ENCODE measurements at places on chromosomes 7 and 10.

DNA sequence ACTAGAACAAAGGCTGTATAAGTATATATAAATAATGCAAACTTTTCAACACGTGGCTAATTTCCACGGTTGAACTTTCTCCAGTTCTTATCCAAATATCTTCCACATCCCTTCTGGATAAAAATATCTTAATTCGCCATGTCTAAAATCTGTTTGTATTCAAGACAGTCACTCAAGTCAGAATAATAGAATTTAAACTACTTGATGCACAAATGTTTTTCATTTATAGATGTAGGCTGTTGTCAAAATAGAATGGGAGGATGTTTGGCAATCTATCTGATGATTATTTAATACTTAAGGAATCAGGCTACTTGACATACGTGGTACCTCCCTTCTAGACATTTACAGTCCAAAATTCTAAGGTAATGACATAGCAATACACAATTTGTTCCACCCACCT, 204.3 kb downstream of the TWIST1 start:
- DNase-seq: no peak

DNA sequence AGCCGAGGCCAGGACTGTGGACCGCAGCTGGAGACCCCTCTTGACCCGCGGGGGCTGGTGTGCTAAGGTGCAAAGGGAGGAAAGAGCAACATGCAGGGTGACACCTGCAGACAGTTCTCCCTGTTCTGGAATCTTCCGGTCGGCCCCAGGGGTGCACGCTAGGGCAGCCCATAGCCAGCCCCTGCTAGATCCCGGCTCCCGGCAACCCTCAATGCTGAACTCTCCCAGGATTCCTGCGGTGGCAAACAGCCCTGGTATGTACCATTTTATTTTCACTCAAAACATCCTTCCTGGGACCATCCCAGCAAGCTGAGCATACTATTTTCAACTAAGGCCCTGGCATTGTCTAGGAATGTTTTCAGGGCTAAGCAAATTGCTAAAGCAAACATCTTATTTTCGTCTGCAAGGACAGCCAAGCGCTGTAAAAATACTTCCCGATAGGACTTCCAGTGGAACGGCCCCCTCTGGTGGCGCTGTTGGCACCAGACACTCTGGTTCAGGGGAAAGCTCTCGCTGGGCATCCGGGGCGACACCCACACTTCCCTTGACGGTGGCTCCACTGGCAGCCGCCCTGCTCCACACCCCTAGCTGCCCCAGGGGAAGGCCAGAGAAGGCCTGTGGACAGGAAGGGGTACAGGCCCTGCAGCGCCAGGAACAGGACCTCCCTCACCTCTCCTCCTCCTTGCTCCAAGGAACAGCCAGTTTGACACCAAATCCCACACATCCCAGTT, 99.4 kb downstream of the CTBP2 start:
- DNase-seq: no peak

DNA sequence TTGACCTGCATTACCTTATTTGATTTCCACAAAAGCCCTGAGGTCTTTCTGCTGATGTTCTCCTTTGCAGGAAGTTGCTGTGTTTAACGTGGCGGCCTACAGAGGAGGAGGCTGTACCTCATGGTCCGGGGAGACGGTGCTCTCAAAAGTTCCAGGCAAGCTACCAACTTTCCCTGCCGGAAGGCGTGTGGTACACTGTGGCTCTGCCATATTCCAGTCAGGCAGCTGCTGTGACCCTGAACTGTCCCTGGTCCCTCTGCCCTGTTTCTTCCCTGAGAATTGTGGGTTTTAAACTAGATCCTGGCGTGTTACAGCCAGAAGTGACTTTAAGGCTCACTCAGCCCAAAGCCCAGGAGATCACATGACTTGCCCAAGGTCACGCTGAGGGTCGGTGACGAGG, 139.2 kb downstream of the TEX36 start:
- no peak for DNase-seq

DNA sequence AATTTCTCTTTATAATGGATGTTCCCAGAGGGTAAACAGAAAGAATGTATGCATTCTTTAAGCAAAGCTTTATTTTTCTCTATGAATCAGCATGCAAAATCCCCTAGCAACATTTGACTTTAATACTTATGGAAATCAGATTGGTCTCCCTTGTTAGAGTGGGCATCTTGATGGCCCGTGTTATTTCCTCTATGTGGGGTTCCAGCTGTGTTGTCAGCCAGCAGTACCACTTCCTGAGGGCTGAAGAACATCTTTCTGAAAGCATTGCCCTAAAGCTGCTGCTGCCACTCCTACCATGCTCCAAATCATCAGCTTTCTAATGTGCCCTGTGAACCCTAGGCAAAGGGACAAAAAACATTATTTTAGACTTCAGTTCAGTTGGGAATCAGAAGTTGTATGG, 70.4 kb upstream of the HECTD2 start:
- no peak for DNase-seq

DNA sequence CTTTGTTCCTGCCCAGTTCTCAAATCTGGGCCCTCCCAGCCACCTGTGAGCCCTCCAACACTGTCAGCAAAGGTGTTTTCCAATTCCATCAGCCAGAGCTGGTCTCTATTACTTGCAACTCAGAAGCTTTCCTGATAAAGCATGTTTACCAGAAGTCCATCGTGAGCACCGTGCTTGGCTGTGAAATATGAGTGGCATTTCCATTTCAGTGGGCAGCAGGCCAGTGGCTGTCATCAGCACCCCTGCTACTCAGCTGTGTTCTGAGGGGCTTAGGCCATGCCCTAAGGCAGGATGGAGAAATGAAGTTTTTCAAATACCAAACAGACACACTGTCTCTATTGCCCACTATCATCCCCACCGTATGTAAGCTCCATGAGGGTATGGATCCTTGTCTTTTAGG, 12.7 kb upstream of the BNIP3 start:
- DNase-seq: no peak

DNA sequence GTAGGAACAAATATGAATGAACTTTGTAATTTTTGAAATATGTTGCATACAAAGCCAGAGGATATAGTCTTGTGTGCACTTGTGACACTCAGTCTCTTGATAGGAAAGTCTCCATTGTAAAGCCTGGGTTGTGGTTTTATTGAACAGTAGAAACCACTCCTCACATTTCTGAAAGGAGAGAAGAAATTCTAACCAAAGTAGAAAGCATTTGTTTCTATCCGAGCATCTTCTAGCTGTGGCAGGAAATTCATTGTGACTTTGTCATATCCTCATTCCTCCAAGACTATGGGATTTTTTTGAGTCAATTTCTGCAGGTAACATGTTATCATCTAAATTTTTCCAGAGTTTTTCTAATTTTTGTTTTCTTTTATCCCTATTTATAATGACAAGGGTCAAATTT, 55.5 kb upstream of the NCF1 start:
- DNase-seq: no peak

GRCh38 chr7:130141884-130142653, 63.1 kb downstream of the TMEM209 start:
- DNase-seq: no peak

DNA sequence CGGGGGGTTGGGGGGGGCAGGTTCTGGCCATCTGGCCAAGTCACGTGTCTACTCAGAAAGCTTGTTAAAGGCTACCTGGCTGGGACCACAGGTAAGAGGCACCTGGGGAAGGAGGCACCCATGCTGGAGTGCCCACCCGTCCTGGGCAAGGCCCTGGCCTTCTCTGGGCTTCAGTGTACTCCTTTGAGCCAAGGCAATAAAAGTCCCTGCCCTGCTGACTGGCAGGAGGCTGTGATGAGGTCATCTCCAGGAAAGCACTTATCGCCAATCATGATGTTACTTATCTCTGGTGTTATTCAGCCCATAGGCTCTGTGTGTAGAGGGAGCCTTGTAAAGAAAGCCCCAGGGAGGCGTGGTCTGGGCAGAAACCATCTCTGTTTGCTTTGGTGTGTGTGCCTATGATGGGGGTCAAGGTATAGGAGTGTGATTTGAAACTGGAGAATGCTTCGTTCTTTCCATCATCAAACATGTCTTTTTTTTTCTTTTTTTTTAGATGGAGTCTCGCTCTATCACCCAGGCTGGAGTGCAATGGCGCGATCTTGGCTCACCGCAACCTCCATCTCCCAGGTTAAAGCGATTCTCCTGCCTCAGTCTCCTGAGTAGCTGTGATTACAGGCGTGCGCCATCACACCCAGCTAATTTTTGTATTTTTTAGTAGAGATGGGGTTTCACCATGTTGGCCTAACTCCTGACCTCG, 2.5 kb upstream of the CLDN4 start:
- no peak for DNase-seq

GRCh38 chr7:106327538-106328481, 43.0 kb upstream of the NAMPT start:
- DNase-seq: no peak

- no peak for DNase-seq
These were observed 169.9 kb upstream of the ADO start for GRCh38 chr10:62634576-62634975.

DNA sequence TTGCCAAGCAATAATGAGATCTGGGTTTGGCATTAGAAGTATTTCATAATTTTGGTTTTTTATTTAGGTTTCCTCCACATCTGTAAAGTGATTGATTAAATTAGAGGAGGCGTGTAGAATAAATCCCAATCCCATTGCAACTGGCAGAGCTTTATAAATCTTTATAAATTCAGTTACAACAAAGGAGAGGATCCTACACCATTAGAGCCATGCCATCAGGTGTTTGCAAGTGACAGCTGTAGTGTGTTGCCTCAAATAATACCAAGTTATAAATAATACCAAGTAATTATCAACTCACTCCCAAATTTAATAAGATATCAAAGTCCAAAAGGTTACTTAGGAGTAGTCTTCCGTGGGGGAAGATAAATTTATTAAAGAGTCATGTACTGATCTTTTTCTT, 62.2 kb downstream of the PODXL start:
- no peak for DNase-seq

GRCh38 chr10:22550732-22551131, 163.6 kb downstream of the PIP4K2A start:
- no peak for DNase-seq

GRCh38 chr7:39221901-39222300, 244.2 kb downstream of the POU6F2 start:
- DNase-seq: no peak

GRCh38 chr10:79285315-79286197, 61.7 kb upstream of the PPIF start:
- DNase-seq: no peak

DNA sequence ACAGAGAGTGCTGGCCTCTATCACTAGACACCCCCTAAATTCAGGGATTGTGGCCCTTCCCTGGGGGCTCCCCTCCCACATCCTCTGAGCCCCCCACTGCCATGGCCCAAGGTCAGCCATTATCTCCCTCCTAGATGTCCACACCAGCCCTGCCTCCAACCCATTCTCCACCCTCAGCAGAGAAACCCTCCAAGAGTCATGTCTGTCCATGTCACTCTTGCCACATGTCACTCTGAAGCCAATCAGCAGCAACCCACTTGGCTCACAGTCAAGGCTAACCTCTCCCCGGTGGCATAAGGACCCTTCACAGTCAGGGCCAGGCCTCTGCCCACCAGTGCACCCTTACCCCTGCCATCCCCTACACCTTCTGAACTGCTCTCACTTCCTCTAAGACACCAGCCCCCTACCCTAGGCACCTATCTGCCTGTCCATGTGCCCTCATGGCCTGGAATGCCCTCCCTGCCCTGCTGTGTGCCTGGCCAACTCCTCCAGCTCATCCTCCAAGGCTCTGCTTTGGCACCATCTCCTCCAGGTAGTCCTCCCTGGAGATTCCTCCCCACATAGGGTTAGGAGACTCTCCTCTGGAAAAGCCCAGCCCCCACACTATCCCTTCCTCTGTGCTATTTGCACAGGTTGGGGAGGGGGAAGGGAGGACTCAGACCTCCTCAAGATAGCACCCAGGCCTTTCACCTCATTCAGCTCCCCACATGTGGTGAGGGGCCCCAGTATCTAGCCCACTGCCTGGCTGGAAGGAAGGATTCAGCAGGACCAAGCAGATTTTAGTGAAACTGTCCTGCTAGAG, 83.7 kb downstream of the GRID1 start:
- DNase-seq: no peak

- DNase-seq: no peak
These were observed 450.9 kb upstream of the MKI67 start for GRCh38 chr10:128576943-128577670.

DNA sequence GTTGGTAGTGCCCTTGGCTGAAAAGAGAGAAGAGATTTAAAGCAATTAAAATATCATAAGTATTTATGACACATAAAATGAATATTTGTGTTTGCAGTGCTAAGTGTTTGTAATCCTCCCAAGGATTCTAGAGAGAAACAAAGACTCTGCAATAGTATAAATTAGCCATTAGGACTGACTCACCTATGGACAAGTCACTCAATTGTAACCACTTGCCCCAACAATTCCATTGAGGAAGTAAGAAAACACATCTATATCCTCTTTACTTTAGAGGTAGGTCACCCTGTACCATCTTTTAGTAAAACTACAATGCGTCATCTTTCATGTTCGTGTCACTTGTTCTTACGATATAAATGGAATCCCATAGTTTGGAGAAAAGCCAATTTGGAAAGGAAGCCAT, 85.7 kb upstream of the INHBA start:
- no peak for DNase-seq

DNA sequence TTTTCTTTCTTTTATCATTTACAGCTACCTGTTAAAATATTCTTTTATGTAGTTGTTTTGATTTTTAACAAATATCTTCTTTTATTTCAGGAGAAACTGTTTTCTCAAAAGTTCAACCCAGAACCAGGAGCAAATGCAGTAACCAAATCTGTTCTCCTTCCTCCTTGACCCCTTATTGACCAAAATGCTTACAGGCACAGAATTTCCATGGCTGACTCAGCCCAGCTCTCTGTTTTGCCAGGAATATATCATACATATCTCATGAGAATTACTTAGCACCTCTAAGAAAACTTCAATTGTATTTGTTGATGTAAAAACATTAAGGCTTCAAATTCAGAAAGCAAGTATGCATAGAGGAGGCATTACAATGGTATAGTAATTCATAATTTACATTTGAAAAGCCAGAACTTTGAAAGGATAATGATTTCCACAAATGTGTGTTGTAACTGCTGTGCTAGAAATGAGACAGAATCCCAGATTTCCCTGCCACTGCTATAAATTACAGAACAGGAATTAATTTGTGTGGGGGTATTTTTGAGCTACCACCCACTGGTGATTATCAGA, 2.2 kb downstream of the GSAP start:
- no peak for DNase-seq

DNA sequence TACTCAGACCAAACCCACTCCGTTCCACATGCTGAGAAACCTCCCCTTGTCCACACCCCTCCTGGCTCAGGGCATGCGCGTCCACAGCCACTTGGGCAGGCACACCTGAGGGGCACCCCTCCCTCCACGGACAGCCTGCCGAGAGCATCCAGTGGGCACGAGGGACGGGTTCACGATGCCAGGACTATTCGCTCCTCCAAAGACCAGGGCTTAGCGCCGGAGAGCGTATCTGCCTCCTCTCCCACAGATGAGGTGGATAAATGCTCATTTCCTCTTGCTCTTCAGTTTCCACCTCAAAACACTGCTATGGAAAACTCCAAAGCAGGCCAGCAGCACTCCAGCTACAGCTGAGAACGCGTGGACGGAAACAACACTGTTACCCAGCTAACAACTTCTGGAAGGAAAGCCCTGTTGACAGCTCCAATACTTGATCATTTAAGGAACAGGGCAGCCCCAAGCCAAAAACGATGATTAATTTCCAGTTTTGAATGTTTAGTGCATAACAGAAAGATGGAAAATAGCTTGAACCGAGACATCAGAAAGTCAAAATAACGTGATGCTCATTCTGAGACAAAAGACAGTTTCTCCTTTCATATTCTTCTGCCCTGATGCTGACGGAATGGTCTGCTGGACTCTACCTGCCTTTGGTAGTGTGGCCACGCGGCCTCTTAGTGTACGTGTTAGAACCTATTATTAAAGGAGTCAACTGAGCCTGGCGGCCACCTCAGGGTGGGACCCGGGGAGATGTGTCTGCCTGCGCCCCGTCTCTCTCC, 204.7 kb downstream of the DNAJB6 start:
- no peak for DNase-seq

GRCh38 chr7:42639930-42640329, 271.9 kb downstream of the C7orf25 start:
- DNase-seq: no peak

Measured in cortex of kidney (tissue), 1 donor.